ENCODE measurements at places on chromosomes 6 and 20.

DNA sequence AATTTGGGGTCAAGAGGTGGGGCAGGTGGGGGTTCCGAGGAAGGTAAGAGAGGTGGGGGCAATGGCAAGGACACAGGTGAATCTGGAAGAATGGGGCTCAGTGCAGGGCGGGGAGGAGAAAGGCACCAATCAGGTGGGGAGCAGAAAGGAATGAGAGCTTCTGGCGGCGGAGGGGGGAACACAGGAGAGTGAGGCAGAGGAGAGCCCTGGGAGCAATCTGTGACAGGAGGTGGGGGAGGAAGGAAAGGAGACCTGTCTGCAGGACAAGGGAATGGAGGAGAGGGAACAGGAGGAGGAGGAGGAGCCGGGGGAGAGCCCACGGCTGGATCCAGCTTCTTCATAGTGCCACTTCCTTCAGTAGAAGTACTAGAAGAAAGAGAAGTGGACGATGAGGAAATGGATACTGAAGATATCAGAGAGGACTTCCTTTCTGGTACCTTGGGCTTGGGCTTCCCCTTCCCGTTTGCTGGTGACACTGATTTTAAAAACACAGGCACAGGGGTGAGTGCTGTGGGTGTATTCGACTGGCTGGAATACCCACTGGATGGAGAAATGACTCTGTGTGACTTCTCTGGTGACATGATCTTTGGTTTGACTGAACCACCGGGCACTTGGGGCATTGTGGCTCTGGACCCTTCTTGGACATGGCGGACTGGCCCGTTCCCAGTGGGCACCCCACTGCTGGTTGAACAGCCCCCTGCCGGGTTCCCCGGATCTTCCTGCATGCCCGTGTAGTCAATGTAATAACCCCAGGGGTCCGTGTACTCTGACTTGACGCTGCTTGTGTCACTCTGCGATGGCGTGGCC is 27.4 kb downstream of the HEBP2 start:
- DNase-seq = no peak

DNA sequence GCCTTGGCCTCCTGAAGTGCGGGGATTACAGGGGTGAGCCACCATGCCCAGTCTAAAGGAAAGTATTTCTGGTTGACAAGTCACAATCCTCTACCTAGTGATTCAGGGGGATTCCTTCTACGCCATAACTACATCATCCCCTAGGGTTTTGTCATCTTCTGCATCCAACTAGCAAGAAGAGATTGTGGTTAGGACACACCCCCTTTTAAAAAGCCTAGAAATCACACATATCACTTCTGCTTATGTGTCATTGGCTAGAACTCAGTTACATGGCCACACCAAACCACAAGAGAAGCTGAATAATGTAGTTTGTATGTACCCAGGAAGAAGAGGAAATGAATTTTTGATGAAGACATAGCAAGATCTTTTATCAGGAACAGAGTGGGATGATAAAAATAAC is 14.7 kb upstream of the CHD6 start:
- no peak for DNase-seq

GRCh38 chr6:29531668-29532067 is 27.9 kb downstream of the UBD start:
- peak; percentile 25 for DNase-seq

DNA sequence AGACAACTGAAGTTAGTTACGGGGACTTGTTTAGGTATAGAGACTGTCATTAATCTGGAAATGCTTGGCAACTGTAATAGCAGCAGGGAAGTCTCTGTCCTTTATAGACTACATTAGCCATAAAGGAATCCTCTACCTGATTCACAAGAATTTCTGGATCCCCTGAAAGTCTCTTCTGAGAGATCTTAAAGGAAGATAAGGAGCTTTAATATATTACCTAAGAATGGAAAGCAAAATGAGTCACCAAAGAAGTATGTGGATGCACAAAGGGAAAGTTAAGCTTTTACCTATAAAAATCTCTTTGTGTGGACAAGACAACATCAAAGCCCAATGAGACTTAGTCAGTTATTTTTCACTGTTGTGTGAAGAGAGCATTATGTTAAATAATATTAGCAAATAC is 92.2 kb upstream of the RSPO3 start:
- DNase-seq = no peak

DNA sequence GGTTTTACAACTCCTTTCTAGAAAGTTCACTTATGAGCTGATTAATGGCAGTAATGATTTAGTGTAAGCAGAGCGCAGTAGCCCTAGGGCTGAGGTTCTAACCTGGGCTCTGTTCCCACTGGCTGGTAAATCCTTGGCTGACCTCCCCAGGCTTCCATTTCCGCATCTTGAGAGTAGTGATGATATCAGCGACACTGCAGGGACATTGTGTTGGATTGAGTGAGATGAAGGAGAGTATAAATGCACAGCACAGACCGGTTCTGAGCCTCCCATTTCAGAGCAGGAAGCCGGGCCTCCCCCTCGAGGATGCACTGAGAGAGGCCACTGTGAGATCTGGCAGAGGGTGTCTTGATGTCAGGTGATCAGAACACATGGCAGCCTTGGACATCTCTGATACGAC is 477.2 kb upstream of the SULF2 start:
- DNase-seq = no peak

- peak; percentile 34 for DNase-seq
Observed at GRCh38 chr20:33169176-33169794, 1.3 kb downstream of the BPIFA2 start.

GRCh38 chr6:145836170-145836569 is 21.6 kb upstream of the FBXO30 start:
- no peak for DNase-seq

- no peak for DNase-seq
Observed at GRCh38 chr6:121463087-121463486, 27.6 kb downstream of the GJA1 start.

- DNase-seq = no peak
Observed at GRCh38 chr6:36685166-36685924, 6.8 kb downstream of the CDKN1A start.

GRCh38 chr20:36745234-36745926 is 510 bp downstream of the NDRG3 start:
- DNase-seq = no peak

DNA sequence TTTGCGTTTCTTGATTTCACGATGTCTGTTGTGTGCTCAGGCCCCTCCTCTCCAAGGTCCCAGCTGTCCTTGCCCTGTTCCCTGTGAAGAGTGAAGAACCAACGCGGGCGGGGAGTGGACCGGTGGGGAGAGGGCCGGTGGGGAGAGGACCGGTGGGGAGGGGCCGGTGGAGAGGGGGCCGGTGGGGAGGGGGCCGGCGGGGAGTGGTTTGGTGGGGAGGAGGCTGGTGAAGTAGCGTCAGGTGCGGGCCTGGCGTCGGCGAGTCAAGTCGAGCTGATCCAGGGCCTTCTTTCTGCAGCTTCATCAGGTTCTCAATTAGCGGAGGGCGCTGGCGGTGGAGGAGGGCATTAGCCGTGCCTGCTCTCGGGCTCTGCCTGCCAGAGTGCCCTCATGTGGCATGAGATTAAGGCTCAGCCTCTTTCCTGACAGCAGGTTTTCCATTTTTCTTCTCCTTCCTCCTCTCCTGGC is 21.2 kb upstream of the BHLHE23 start:
- no peak for DNase-seq

DNA sequence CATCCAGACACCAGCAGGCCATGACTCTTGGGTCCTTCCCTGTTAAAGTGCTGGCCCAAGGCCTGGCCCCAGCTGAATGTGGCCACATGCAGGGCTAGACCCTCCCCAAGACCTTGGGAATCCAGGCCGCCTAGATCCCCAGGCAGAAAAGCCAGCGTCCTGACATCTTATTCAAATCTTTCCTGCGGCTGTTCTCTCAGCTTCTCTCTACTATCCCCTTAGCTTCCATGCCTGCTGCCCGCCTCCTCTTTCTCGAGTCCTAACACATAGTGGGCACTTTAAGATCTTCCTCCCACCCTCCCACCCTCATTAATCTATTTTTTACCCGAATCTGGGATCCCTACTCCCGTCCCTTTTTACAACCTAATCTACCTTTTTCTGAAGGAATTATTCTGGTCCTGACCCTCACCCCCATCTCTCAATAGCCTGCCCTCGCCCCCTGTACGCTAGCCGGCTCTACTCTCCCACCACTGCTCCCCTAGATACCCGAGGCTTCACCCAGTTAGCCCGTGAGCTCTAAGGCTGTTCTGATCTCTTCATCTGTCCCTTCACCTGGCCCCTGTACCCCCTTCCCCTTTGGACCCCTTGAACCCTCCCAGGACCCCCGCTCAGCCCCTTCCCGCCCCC is at the start of gene CCHCR1:
Gene CCHCR1 (minus strand): TSS at position 290 of the 627 bp plus-strand sequence. CDS start 202 bp downstream, at position 88.
- DNase-seq = no peak

DNA sequence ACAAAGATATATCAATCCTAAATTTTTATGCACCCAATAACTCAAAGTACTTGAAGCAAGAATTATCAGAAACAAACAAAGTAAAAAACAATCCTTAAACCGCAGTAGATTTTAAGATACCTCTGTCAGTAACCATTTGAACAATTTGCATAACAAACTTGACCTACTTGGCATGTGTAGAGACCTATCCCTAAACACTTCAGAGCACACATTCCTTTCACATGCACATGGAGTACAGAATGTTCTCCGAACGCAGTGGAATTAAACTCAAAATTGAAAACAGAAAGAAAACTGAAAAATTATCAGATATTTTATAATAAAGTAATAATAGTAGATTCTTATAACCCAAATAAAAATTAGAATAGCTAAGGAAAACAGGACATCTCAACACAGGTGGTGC is 162.6 kb upstream of the THBS2 start:
- no peak for DNase-seq
